ENCODE measurements at places on chromosomes 7 and 10.

DNA sequence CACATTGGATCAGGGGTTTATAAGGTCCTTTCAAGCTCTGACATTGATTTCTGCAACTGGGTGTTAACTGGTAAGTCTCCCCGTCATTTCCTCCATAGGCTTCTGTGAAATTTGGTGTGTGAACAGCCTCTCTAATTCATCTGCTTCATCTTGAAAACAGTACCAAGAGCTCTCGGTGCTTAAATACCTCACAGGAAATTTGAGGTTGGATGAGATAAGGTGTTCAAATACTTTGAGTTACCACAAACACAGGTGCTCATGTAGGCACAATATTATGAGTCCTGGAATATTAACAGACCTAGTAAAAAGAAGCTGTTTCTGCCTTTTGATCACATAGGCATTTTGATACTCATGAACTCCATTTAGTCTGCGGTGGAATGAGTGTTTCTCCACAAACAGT is 85.2 kb downstream of the RTKN2 start:
- peak; percentile 61 for DNase-seq

GRCh38 chr10:84497978-84498377 is 169.6 kb downstream of the CCSER2 start:
- no peak for DNase-seq

- no peak for DNase-seq
These were observed 156.9 kb upstream of the PCBD1 start for GRCh38 chr10:71045204-71045809.

- DNase-seq = no peak
These were observed 71.3 kb downstream of the MTPN start for GRCh38 chr7:135905858-135906257.

GRCh38 chr7:18962031-18962430 is 155.4 kb downstream of the TWIST1 start:
- DNase-seq = no peak

DNA sequence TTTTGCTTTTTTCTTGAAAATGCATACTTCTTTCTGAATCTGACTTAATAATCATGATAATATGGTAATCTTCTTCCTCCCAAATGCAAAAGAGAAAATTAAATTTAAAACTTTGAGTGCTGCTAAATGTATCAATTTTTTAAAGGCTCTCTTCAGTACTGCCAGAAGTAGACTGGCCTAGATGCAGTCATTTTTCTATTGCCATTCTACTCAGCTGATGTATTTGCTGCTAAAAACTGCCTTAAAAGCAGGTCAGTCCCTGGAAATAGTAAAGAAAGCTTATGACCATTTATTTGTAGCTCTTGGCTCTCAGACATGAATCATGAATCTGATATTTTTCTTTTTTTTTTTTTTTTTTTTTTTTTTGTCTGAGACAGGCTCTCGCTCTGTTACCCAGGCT is 28.5 kb downstream of the NAPEPLD start:
- DNase-seq = no peak

DNA sequence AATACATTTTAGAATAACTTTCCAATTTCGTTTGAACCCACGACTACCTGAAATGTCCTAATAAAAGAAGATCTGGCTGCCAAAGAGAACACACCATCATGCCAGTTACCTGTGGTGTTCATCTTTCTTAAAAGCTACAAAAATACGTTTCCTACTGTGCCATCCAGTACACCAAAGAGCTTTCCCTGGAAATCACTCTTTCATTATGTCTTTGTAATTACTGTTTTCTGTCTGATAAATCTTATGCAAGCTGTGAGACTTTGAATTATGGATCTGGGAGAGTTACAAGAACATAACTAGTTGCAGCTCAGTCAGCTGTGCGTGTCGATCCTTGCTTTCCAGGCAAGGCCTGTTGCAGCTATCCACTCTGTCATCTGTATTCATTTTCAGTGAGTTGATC is 12.5 kb upstream of the POM121L12 start:
- no peak for DNase-seq

- no peak for DNase-seq
These were observed 13.4 kb downstream of the SHH start for GRCh38 chr7:155798673-155799439.

- no peak for DNase-seq
These were observed 1050.9 kb upstream of the C7orf33 start for GRCh38 chr7:147539685-147540084.

- DNase-seq = no peak
These were observed 804 bp downstream of the TMEM106B start for GRCh38 chr7:12211711-12212485.

- no peak for DNase-seq
These were observed 649.0 kb upstream of the ANKRD30A start for GRCh38 chr10:36476399-36476798.

DNA sequence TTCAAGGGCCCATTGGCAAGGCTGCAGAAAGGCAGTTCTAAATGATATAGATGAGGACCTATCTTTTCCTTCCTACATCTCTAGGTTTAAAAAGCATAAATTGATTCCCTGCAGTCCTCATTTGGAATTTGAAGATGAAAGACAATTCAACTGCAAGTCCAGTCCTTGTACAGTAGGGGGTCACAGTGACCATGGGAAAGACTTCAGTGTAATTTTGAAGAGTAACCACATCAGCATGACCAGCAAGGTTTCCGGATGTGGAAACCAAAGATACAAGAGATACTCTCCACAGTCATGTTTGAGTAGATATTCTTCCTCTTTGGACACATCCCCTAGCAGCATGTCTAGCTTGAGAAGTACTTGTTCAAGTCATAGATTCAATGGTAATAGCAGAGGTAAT is 539.3 kb upstream of the TEX47 start:
- no peak for DNase-seq

DNA sequence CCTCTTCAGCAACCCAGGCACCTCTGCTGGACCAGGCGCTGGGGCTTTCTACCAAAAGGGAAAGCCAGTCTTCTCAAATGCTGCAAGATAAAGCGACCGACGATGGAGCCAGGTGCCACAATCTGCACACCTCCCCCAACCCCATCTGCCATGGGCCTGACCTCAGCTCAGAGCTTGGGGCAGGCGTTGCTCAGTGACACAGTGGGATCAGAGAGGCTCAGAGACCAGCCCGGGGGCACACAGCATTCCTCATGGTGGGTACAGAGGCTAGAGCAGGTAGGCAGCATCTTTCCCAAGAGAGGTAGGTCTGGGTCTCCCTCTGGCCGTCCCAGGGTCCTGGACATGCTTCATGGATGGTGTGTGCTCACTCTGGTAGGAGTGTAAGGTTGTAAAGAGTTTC is 56.3 kb downstream of the ZMIZ1 start:
- no peak for DNase-seq

- DNase-seq = no peak
These were observed 111.9 kb downstream of the CHN2 start for GRCh38 chr7:29306319-29306991.

DNA sequence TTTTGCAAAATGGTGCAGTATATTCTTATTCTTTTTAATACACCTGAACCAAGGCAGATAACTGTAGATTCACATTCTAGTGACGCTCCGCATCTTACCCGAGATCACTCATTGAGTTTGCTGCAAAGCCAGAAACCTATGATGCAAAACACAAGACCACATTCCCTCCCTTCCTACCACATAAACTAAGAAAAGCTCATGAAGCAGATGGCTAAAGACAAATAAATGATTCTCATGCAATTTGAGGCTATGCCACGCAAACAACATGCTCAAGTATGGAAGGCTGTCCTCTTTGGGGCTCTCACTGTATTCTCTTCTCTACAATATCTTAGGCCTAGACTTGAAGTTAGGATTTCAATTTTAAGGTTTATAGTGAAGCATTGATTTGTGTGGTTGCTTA is 95.0 kb upstream of the BMPER start:
- DNase-seq = no peak

DNA sequence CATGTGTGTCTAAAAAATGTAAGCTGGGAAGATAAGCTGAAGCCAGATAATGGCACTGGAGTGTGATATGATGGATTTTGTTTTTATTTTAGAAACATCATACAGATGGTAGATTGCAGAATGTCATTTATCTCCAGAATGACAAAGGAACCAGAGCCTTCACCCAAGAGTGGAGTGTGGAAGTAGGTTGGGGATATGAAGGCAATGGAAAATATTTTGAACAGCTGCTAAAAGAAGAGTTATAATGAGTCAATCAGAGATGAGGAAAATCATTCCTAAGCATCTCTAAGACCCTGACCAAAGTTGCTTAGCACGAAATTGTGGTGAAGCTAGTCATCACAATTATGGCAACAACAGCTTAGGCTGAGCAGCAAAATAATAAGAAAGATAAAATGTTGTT is 39.8 kb upstream of the POM121L12 start:
- no peak for DNase-seq

DNA sequence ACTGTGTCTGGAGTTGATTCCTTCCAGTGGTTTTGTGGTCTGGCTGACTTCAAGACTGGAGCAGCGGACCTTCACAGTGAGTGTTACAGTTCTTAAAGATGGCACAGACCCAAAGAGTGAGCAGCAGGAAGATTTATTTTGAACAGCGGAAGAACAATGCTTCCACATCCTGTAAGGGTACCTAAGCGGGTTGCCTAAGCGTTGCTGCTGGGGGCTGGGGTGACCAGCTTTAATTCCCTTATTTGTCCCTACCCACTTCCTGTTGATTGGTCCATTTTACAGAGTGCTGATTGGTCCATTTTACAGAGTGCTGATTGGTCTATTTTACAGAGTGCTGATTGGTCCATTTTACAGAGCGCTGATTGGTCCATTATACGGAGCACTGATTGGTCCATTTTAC is 13.2 kb downstream of the AKR1B15 start:
- no peak for DNase-seq

DNA sequence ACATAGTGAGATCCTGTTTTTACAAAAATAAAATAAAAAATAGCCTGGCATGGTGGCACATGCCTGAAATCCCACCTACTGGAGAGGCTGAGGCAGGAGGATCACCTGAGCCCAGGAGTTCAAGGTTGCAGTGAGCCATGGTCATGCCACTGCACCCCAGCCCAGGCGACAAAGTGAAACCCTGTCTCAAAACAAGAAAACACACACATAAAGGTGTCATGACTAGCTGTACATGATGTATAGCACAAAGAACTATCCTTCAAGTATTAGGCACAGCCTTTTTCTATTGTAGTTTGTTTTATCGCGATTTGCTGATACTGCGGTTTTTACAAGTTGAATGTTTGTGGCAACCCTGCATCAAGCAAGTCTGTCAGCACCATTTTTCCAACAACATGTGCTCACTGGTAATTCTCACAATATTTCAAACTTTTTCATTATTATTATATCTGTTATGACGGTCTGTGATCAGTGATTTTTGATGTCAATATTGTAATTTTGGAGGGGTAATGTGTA is 11.5 kb upstream of the SNX13 start:
- no peak for DNase-seq

GRCh38 chr10:129848696-129849451 is 115.2 kb downstream of the EBF3 start:
- DNase-seq = no peak

DNA sequence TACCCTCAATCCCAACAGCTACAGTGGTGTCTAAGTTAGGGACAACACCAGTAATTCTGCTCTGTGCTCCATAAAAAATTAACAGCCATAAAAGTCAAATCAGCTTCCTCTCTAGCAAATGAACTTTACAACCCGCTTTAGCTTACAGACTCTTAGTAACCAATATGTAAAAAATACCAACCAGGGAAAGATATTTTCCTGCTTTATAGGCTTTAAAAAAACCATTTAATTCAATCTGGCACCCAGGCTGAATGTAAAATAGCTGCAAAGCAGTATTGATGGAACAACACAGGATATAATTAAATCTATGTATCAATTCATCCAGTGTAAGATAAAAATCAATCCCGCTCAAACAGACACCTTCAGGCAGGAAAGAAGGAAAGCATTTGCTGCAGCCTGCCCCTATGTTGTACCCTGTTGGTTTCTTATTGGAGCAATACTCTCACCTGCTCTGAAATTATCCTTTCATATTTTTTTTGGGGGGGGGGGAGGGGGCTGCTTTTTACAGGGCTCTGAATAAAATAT is 98.6 kb downstream of the NXPH1 start:
- no peak for DNase-seq

GRCh38 chr7:2149672-2150444 is 82.9 kb downstream of the MAD1L1 start:
- no peak for DNase-seq

DNA sequence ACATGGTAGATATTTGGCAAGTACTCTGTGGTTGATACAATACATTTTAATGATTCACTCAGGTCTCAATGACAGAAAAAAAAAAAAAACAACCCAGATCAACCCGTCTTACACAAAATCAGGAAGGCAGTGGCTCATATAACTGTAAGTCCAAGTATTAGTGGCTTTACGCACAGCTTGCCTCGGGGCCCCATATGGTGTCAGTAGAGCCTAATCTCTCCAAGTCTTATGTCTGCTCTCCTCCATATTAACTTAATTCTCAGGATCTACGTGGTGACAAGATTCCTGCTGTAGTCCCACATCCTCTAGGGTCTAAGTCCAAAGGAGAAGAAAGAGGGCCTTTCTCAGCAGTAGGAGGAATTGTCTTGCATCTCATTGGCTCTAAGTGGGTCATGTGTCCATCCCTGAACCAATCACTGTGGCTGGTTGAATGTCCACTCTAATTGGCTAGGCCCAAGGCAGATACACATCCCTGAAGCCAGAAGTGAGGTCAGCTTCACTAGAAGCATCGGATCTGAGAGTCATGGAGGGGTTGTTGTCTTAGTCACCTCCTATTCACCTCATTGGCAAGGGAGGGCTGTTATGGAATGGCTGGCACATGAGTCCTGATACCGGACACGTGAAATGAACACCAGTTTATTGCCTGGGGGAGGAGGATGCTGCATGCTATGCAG is 20.5 kb upstream of the PLPP4 start:
- no peak for DNase-seq

DNA sequence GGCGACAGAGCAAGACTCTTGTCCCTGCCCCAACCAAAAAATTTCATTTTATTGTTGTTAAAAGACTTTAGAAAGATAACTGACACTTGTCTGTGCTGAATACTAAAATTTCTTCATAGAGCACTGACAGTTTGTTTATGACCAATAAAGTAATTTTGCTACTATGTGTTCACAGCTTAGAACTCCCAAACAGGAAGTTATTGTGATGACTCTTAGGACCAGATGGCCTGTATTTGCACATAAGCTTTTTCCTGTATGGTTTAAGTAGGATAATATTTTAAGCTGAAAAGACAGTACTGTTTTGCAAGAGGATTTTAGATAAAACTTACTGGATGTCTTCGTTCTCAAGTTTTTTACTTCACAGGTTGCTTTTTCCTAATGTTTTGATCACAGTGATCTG is 80.7 kb downstream of the MMRN2 start:
- no peak for DNase-seq

DNA sequence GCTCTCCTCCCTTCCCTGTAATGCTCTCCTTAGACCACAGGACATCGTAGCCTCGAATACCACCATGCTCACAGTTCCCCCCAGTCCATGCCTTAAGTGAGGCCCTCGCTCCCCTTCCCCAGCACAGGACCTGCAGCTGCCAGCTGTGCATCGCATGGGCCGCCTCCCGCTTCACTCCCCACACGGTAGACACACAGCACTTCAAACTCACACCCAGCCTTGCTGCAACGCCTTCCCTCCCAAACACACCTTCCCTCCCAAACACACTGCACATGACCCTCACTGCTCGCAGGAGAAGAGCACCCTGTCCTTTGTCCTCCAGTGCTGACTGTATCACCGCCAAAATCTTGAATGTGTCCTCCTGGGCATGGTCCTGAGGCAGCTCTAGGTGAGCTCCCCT is 42.6 kb downstream of the COBL start:
- no peak for DNase-seq
